ENCODE measurements at places on chromosomes 6 and 20.

DNA sequence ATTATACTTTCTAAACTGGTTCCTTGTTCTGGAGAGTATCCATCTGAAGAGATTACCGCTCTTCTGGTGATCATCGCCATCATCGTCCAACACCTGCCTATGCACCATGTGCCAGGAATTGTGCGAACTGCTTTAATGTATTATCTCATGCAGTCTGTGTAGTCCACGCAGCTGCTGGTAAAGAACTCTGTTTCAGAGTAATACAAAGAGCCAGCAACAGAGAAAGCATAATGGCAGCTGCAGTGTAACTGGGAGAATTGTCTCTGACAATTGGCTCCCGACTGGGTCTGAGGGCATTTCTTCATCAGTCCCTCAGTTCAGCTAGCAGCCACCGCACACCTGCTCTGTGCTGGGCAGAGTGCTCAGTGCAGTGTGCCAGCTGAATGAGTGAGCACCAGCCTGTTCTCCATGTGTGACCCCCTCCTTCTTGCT is 383.4 kb downstream of the GRIK2 start:
- no peak for DNase-seq

DNA sequence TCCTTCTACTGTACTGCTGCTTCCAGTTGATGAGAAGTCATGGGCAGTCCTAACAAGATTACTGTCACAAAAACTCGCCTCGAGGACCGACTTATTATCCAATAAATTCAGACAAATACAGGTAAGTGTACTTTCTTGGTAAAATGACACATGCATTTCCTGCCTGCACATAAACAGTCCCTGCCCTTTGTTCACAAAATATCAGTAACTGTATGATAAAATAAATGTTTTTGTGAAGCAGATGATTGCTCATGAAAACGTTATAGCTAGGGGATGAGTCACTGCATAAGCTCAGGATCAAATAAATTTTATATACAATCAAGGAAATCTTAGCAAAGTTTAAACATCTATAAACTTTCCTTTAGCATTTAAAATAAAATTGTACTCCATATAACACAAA is 164.5 kb upstream of the RIPOR2 start:
- no peak for DNase-seq

DNA sequence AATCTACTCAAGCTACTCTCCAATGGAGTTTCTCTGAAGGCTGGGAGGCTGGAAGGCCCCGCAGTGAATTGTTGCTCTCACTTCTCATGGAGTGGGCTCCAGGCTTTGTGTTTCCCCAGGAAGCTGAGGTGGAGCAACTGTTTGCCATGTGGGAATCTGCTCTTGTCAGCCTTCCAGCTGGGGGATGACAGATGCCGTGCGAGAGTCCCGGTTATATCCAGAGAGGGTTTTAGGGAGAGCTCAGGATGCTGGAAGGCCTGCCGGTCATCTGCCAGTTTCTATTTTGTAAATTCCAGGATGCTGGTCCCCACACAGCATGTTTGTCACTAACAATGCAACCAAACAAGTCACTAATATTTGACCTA is 98.2 kb upstream of the NAA20 start:
- DNase-seq = no peak

GRCh38 chr6:121711472-121711871 is 276.0 kb downstream of the GJA1 start:
- DNase-seq = no peak

DNA sequence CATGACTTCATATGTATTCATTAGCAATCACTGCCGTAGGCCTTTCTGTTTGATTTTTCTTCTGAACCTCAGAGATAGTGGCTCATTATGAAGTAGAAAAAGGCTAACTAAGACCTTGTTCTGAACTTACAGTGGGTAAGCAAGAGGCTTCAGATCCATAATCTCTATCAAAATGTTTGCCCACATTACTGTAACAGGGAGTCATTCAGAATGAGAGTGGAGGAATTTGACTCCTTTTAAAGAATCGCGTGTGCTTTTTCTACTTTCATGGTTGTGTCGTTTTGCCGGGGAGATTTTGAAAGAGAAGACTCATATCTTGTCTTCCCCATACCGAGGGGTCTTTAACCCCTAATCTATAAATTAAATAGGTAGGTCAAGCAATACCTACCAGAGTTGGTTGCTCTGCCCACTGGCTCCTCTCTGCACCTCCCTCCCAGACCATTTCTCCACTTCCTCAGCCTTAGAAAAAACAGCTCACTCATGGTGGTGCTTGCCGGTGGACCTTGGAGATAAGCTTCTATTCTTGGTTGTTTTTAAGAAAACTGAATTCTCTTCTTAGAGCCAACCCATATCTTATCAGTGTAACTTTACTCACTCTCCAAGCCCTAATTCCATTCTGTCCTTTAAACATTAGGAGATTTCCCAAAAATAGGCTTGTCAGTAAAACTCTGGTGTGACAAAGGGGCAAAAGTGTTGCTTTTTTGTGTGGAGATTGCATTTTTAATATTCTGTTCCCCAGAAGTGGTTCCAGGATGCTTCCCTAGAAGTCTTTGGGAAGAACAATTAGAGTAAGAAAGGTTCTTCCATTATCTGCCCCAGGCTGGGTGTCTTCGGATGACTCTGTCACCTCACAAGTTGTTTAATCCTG is 56.6 kb downstream of the E2F3 start:
- no peak for DNase-seq

DNA sequence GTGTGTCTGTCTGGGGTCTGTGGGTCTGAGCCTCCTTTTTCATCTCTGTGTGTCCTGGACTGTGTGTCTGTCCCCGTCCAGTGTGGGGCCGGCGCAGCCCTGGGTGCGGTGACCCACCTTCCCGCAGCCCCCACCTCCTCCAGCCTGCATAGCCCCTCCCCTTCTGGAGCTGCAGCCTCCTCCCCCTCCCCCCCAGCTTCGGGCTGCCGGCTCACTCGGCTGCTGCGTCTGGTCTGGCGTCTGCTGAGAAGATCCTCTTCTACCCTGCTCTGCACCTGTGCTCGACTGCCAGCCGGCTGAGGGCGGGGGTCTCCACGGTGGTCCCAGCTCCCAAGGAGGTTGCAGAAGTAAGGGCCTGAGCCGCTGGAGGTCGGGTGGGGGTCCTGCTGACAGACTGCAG is 7.6 kb upstream of the LKAAEAR1 start:
- DNase-seq = no peak

DNA sequence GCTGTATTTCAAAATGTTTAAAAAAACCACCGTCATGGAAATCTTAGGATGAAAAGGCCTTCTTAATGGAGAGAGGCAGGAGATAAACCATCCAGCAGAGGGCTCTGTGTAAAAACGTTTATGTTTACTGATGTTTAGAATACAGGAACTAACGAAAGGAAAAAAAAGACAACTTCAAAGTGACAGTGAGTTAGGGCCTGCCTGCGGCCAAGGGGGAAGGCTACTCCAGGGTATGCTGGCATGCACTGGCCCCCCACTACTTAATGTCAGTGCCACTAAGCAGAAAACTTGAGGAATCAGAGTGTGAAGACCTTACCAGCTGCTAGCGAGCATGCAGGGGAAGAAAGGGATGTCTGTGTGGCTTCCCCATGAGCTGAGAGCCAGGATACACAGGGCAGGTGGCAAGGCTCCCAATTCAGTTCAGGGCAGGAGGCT is 47.7 kb downstream of the AKAP7 start:
- peak; percentile 31 for DNase-seq

- no peak for DNase-seq
Measured at GRCh38 chr6:168377484-168377855, 57.9 kb upstream of the DACT2 start.

GRCh38 chr6:51147756-51148155 is 329.1 kb downstream of the TFAP2B start:
- DNase-seq = no peak

DNA sequence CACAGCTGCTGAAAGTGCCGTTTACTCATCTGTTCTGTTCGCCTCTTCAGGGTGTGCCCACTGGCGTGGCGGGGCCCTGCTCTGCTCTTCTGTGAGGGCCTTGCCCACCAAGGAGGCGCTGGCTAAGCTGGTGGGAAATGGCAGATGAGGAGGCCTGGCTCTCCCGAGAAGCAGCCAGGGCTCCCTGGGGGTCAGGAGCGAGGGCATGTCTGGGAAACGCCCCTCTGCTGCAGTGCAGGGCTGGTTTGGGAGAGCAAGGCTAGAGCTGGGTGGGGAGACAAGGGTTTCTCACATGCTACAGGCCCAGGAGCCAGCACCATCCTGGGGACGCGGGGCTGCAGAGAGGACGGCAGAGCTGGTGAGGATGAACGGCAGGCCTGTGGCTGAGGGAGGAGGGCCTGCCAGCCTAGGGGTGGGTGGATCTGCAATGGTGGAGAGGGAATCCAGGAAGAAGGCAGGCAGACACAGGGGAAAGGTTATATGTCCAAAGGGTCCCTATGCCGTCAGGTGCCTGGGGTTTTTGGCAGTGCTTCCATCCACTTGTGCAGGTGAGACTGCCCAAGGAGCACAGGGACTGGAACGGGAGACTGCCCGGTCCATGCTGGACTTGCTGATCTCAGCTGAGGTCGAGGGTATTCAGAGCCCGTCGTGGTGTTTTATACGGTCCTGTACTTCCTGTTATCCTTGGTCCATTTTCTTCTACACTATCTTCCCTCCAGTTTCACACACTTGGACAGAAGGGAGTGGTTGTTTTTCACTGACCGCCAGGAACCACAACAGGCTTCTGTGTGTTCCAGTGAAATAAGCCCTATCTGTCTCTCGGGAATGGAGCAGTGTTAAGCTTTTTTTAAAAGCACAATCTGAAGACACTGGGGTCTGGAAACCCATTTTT is 119.2 kb downstream of the SYCP2 start:
- DNase-seq = no peak

All from renal pelvis (tissue), 12 donors.